ENCODE measurements at places on chromosomes 7 and 10.

DNA sequence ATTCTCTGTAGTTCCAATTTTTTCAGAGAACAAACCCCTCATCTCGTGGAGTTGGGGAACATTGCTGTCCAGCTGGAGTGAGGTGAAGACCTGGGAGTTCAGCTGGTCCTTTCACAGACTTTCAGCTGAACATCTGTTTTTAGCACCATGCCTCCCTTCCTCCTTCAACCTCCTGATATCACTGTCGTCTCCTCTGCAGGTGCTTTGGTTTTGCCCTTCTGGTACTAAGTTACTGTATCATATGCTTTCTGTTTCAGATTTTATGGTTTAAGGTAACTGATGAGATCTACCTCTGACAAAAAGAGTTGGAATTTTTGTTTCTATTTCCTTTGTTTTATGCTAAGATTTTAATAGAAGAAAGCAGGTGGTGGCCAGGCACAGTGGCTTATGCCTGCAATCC lies 102.9 kb downstream of the ZNF438 start:
- no peak for DNase-seq

DNA sequence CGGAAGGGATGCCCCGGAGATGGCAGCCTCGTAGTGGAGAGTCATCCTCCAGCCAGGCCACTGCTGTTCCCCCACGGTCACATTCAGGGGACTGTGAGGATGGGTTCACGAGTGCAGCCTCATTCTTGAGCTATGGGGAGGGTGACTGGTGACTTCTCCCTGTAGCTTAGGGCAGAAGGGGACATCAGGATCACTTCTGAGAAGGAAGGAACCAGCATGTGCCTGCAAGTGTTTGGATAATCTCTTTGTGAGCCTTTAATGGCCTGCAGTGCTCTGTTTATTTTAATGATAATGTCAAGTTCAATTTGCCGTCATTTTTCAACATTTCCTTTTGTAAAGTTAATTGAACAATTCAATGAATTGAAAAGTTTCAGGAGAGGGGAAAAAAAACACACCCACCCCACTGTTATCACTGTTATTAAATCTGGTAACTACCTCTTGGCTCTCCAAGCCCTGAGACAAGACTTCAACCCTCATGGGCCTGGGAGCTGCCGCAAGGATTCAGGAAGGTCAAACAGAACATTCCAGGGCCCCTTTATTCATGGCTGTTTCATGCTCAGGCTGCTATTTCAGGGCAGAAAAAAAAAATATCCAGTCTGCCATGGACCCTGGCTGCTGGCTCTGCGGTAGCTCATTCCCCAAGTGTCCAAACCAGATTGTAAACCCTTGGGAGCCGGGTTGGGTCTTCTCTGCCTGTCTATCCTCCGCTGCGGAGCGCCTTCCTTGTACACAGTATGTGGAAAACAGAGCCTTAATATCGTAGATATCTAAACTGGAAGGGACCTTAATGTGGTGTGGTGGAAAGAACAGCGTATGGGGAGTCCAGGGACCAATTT lies 100.4 kb downstream of the CDH23 start:
- no peak for DNase-seq

DNA sequence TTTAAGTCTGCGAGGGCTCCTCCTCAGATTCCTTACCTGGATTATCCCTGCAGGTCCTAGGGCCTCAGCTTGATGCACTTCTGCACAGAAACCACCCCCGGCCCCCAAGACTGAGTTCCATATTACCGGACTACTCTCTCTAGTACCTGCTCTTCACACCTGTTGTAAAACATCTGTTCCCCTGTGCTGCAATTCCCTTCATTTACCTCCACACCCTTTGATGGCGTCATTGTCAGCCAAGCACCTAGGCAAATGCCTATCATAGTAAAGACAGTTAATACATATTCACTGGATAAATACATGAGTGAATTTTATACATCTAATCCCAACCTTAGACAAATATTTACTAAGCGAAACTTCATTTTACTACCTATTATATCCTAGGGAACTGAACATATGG lies 275.5 kb downstream of the PLXDC2 start:
- DNase-seq = no peak

- DNase-seq = no peak
Observed at GRCh38 chr7:16317406-16317805, 103.9 kb downstream of the CRPPA start.

- no peak for DNase-seq
Observed at GRCh38 chr7:114941692-114942091, 19.8 kb downstream of the MDFIC start.

- peak; percentile 41 for DNase-seq
Observed at GRCh38 chr10:97701438-97702069, 12.0 kb upstream of the MARVELD1 start.

GRCh38 chr7:137885678-137886077 lies 38.9 kb upstream of the DGKI start:
- DNase-seq = no peak

DNA sequence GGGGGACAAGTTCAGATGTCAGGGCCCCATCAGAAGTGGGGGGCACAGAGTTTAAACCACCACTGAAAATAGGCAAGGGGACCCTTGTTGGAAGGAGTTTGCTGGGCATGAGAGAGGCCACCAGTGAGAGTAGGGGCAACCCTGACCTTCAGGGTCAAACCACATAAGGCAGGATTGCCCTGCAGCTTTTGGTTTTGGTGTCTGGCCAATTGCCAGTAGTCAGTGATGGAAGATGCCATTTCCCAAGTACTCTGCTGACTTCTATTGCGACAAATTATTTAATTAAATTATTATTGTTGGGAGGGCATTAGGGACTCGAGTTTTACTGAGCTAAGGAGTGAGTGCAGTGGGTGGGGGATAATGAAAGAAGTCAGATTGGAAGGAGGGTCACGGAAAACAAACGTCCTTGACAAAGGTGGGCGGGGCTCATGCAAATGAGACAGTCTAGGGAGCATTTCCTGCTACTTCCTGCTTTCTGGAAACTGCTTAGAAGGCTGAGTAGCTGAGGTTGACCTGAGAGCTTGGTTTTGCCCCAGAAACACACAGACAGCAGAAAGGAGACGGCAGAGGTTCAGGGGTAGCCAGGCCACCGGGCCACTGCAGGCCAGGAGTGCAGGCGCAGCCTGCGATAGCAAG lies 74.2 kb upstream of the ANLN start:
- no peak for DNase-seq

DNA sequence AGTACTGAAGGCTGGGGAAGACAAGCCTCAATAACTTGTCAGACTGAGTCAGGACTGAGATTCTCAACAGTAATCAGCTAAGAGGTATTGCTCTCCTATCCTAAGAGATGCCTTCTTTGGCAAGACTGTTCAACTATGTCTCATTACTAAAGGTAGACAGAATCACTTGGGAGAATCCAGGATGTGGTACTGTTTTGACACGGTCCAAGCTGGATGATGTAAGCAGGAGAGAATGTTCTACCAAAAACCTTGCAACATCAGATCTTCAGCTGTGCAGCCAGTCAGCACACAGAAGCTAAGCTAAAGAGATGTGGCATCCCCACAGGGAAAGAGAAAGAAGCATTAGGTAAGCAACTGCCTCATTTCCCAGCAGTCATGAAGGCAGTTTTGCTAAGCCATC lies 391.4 kb downstream of the NRG3 start:
- no peak for DNase-seq

DNA sequence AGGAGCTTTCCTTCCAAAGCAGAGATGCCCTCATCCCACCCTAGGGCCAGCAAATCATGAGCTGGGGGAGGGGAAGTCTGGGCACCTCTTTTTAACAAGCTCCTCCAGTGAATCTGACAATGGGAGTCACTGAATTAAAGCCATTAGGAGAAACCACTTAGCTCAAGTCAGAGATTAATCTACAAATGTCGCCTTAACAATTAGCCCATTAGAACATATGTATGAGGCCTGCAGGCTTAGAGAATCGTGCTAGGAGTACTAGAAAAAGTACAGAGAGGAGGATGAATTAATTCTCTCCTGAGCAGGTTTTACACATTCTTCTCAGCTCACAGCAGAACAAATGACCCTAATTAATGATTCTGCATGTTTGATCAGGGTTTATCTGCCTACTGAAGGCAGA lies 381.3 kb downstream of the KCNMA1 start:
- no peak for DNase-seq

DNA sequence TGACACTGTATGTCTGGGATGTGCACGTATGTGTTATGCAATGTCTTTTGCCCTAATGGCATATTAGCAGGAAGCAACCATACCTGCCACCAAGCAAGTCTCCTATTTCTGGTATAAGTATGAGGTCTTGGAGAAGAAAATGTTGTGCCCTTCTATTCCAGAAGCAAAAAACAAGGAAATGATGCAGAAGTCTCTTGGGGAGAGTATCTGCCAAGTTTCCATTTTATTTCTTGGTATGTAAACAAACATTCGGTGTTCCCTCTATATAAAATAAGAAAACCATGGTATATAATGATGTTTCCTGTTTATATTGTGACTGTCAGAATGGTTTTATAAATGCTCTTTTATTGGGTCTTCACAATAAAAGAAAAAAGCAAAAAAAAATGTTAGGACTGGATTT lies 19.3 kb upstream of the MYO3A start:
- DNase-seq = no peak

DNA sequence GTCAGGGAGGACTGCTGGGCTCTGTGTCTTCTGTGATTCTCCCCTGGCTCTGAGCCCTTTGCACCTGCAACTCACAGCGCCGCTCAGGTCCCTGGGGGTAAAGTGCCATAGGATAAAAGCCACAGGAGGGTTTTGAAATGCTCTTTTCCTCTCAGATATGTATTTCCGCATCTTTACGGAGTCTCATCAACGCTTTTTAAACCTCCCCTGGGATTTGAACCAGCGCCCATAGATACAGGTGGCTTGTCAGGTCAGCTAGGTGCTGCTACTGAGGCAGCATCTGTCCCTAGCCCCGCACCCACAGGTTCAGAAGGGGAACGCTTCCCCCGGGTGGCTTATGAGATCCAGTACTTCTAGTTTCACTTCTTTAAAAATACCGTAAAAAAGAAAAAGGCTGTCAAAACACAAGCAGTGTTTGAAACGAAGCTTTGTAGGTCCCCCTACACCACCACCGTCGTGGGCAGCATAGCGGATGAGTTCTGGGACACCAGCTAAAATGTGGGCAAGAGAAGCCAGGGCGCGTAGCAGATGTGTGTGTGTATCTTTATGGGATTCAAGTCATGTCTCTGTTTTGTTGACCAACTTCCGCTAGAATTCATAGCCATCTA lies 173.5 kb downstream of the CUX1 start:
- peak; percentile 17 for DNase-seq

DNA sequence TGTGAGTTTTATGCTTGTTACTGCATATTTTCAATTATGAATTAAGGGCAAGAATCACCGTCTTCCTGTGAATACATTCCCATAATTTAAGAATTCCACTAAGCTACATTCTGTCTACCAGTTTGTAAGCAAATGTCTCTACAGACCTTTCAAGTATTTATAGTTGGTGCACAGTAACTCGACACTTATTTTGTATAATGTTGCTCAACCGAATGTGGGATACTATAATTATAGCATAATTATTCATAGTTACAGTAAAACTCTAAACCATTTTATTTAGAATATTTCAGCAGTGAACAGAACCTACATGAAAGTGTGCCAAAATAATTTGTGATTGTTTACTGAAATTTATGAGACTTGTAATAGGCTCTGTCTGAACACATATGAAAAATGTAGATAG lies 17.3 kb upstream of the CUBN start:
- DNase-seq = no peak

DNA sequence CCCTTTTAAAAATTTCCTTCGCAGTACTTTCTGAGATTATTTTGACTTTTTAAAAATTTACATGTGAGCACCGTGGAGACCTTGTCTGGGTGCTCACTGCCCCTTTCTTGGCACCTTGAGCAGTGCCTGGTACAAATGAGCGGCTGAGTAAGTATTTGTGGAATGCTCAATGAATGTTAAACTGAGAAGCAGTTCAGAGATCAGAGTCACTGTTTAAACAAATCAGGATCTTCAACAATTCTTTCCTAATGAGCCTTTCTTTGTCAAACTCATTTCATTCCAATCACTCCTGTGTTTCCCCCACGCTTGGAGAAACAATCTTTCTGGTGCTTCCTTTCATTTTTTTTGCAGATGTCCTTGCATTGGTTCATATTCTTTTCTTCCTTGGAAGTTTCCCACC lies 611.3 kb upstream of the GALNT17 start:
- DNase-seq = no peak

DNA sequence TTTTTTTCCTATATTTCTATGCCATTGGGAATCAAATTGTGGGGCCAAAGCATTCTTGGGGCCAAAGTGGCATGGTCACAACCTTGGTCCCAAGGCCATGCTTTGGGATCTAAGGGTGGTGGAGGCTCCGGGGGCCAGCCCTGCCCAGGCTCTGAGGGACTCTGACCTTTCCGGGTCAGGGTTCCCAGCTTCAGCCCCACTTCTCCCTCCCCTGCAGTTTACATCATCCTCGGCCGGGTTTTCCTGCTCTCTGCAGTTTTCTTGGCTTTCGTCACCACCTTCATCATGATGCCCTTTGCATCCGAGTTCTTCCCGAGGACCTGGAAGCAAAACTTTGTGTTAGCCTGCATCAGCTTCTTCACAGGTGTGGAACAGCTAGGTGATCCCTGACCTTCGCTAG lies 8.5 kb downstream of the TMEM225B start:
- DNase-seq = no peak

DNA sequence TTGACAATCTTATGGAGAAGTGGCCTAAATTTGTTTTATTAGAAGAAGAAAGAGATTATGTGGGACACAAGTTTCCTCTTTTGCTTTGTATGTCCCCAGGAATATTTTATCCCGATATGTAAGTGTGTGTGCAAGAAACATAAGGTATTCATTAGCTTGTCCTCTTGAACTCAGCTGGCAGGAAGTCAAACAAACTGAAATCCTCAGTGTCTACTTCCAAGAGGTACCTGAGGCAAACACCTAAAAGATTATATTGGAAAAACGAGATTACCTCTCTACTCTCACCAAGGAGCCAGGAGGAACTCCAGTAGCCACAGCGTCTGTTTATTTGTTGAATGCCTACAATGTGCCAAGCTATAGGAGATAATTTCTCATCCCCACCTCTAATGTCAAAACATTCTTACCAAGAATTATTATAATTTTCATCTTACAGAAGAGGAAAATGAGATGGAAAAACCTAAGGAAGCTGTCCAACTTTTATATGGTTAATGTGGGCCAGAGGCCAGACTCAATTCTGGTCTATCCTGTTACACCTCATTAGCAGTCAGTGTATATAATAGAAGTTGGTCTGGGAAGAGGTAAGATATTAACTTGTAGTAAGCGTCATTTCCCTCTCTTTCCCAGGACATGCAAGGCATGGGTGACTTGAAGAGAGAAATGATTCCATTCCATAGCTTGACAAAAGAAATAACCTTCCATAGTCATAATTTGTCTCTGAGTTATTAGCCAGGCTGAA lies 692.7 kb downstream of the MAGI2 start:
- DNase-seq = no peak

DNA sequence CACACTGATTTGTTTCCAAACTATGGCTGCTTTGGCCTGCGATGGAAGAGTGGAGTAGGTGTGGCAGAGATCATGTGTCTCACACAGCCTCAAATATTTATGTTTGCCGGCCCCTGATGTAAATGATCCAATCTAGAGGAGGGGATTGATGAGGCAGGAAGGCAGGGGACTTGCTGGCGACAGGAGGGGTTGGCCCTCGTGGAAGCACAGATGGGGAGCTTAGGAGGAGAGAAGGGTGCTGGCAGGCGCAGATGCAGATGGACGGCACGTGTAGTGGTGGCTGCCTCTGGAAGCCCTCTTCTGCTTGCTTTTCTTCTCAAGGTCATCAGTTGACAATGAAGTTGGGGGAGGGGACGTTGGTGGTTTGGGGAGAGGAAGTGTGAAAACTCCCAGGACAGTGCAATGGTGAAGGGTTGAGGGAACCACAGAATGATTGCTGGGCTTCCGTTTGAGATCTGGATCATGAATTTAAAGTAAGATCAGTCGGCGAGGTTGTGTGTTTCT lies 15.4 kb downstream of the COL13A1 start:
- DNase-seq = no peak

GRCh38 chr10:101428036-101428435 lies 74.1 kb downstream of the BTRC start:
- no peak for DNase-seq
